ENCODE measurements at places on chromosomes 2 and 18. TPM values are rescaled to one million over a fixed set of nuclear protein-coding genes. Genes with fewer than 3 reads are reported as not detected.

The PSTPIP2 gene
- 6.4 TPM for total RNA-seq

The CNGA3 gene
- total RNA-seq, result 0.18 TPM

The SLC4A5 gene
- total RNA-seq, result 0.45 TPM

The LYPD6B gene
- not detected for total RNA-seq

The RGPD3 gene
- 0.45 TPM for total RNA-seq

The FAM228A gene
- total RNA-seq, result 0.18 TPM

The SLC9A4 gene
- total RNA-seq, result not detected

The LDLRAD4 gene
- 0.54 TPM for total RNA-seq

The CDC42EP3 gene
- total RNA-seq, result 34.7 TPM

The AQP12B gene
- not detected for total RNA-seq

The C2orf66 gene
- total RNA-seq, result not detected

The LHCGR gene
- total RNA-seq, result not detected

The GALM gene
- 35.2 TPM for total RNA-seq

The PPP1R1C gene
- not detected for total RNA-seq

The SERPINB7 gene
- 0.27 TPM for total RNA-seq

The ZNF519 gene
- total RNA-seq, result 11.5 TPM

The WNT10A gene
- total RNA-seq, result not detected

The CEBPZOS gene
- 27.6 TPM for total RNA-seq

The FRZB gene
- total RNA-seq, result 0.18 TPM

The PIEZO2 gene
- 1.6 TPM for total RNA-seq

The SERPINB12 gene
- total RNA-seq, result not detected

The ITPRIPL1 gene
- 3.4 TPM for total RNA-seq

The ATP6V1B1 gene
- total RNA-seq, result 0.09 TPM

The KIF3C gene
- 11.8 TPM for total RNA-seq

The CROCC2 gene
- total RNA-seq, result 0.41 TPM

The SOWAHC gene
- 9.3 TPM for total RNA-seq

The CCDC148 gene
- 9.1 TPM for total RNA-seq

The SPDYA gene
- 6.5 TPM for total RNA-seq

The SOX11 gene
- total RNA-seq, result not detected

The RAB17 gene
- total RNA-seq, result 0.54 TPM

The CRACDL gene
- not detected for total RNA-seq

The STARD6 gene
- not detected for total RNA-seq

The SPP2 gene
- not detected for total RNA-seq

The ERBB4 gene
- total RNA-seq, result 0.16 TPM

The CD207 gene
- total RNA-seq, result not detected

The NEU2 gene
- total RNA-seq, result not detected

The TCF23 gene
- total RNA-seq, result not detected

The SCYGR4 gene
- total RNA-seq, result not detected

The ALLC gene
- total RNA-seq, result not detected

The WDFY1 gene
- 62.6 TPM for total RNA-seq

The IMP4 gene
- total RNA-seq, result 66.1 TPM

The GPBAR1 gene
- total RNA-seq, result not detected

The LRRC30 gene
- total RNA-seq, result not detected

The SPRED2 gene
- total RNA-seq, result 20.6 TPM

The CYP20A1 gene
- 69.4 TPM for total RNA-seq

The SERPINB3 gene
- not detected for total RNA-seq

The LAMA3 gene
- total RNA-seq, result 15.7 TPM

The TTN gene
- total RNA-seq, result 5.5 TPM

All from fibroblast of the aortic adventitia (primary cell).